ENCODE measurements at places on chromosomes 12 and 14.

GRCh38 chr14:61409782-61410181, 88.4 kb downstream of the PRKCH start:
- no peak for DNase-seq

DNA sequence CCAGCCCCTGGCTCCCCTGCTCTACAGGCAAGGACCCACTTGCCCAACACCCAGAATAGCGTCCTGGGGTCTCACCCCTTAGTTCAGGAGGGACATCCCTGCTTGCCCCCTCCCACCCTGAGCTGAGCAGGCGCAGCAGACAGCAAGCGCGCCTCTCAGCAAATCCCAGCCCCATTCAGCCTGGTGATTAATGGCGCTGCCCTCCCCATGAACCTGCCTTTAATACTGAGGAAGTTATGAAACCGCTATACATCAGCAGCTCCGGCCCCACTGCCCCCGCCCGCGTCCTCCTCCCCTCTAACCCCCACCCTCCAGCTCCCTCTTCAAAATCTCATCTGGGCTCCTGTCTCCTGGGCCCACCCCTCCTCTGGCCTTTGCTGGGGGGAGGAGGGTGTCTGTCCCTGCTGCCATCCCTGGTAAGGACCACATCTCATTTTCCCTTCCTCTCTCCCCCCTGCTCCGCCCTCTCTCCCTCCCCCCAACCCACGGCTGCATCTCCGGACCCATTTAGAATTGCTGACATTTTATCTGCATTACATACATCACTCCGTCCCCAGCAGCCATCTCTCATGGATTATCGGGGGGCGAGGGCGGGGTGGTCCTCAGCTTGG, 7.1 kb upstream of the SMUG1 start:
- no peak for DNase-seq

GRCh38 chr14:66069036-66069435, 417.1 kb upstream of the CCDC196 start:
- DNase-seq: no peak

DNA sequence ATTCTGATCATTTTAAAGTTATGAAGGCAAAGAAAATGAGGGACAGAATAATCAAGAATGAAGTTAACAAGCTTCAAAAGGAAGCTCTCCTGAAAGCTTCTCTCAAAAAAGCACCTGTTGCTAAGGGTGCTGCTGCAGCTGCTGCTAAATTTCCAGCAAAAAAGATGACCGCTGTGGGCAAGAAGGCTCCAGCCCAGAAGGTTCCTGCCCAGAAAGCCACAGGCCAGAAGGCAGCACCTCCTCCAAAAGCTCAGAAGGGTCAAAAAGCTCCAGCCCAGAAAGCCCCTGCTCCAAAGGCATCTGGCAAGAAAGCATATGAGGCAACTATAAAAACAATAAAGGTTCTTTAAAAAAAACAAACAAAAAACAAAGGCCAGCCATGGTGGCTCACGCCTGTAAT, 52.7 kb upstream of the NR2C1 start:
- no peak for DNase-seq

DNA sequence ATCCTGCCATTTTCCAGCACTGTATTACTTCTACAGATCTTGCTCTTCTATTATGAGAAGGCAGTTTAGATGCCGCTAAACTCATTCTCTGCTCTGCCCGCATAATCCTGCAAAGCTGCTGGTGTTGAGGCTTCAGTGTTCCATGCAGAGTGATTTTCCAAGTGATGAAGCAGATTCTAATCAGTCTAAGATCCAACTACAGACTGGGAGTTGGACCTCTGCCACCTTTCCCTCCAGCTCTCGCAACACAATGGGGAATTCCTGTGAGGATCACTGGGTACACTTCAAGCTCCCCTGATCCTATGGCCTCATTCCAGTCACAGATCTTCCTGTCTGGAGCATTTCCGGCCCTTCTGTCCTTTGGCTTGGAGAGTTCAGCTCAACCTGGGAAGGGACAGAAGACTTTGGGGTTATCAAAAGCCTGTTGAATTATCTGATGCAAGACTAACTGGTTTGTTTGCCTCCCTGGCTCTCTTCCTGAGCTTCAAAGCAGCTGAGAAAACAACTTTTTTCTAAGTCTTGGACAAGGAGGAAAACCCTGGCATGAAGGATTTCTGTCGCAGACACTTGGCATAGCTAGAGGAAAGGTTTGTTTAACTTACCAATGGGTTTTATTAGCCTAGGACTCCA, 333.9 kb downstream of the ZFP36L1 start:
- no peak for DNase-seq

GRCh38 chr14:68759017-68759560, 33.8 kb downstream of the ZFP36L1 start:
- DNase-seq: no peak

GRCh38 chr12:53292426-53292825, 2.9 kb upstream of the PFDN5 start:
- DNase-seq: no peak

GRCh38 chr14:29645117-29645516, 282.5 kb downstream of the PRKD1 start:
- no peak for DNase-seq

DNA sequence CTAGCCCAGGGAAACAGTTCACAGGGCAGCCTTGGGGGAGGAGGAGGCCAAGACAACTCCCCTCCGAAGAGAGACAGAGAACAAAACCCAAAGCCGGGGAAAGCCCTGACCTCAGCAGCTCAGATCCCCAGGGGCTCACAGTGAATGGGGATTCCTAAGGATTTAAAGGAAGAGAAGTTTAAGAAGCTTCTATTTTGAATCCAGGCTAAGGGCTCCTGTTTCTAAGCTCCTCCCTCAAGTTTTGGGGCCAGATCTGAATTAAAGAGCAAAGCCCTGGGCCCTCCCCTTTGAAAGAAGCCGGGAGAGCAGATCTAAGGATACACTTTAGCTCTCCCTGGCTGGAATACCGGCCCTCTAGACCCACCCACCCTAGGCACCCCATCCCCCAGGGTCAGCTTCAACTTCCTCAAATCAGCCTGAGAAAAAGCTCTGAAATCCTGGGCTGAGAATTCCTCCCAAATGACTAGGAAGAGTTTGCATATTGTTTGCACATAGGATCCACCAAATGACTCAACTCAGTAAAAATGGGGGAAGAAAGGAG, 3.9 kb downstream of the KDM2B start:
- DNase-seq: no peak

DNA sequence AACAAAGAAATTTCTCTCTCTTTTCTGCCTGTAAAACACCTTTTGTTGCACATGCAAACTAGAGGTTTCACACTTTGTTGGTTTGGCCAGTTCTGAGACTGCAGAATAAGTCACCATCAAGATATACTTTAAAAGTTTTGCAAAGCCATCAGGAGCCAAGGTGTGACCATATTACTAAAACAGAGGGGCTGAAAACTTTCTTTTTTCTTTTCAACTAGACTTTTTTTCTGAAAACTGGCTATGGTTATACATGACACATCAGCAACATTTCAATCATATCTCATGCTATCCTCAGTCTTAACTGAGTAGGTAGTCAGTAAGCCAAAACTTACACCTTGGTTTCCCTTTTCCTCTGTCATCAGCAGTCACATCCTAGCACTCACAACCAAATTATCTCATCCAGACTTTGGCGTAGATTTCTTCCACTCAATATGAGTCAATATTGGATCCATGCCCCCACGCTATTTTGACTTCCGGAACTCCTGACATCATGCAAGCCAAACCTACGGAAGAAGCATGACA, 4.1 kb upstream of the IFNG start:
- no peak for DNase-seq

DNA sequence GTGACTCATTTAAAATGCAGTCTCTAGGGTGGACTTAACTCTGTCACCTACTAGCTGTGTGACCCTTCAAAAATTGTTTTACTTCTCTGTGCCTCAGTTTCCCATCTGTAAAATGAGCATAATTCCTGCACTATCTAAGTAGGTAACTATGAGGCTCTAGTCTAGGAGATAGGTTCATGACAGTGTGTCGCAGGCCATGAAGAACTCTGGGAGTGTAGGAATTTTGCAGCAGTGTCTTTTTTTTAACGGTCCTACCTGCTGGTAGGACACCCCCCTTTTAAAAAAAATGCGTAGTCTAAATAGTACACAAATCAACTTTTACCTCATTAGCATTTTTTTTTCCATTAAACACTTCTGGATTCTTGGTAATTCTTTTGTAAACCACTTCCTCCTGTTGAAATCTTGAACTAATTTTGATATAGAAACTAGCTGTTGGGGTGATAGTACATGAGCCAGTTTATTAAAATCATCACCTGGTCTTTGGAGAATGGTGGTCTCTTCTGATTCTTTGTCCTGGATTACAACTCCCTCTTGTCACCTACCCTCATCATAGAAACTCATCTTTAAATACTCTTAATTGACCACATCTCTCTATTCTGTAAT, 86.0 kb upstream of the SLC38A2 start:
- no peak for DNase-seq

- no peak for DNase-seq
These were observed 30.7 kb upstream of the DEGS2 start for GRCh38 chr14:100190126-100190525.

DNA sequence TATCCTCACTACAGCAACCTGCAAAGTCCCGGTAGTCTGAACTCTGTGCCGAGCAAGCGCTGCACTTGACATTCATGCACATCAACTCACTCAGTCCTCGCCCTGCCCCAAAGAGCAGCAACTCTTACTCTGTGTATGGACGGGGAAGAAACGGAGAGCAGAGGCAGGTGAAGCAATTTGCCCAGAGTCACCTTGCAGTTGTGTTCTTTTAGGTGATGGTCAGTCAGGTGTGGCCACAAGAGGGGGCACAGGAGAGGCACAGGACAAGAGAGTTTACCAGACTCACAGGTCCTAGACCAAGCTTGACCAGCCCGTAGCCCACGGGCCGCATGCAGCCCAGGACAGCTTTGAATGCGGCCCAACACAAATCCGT, 39.1 kb downstream of the TSPAN11 start:
- DNase-seq: no peak

- DNase-seq: no peak
These were observed 25.0 kb downstream of the IFT81 start for GRCh38 chr12:110149086-110149660.

DNA sequence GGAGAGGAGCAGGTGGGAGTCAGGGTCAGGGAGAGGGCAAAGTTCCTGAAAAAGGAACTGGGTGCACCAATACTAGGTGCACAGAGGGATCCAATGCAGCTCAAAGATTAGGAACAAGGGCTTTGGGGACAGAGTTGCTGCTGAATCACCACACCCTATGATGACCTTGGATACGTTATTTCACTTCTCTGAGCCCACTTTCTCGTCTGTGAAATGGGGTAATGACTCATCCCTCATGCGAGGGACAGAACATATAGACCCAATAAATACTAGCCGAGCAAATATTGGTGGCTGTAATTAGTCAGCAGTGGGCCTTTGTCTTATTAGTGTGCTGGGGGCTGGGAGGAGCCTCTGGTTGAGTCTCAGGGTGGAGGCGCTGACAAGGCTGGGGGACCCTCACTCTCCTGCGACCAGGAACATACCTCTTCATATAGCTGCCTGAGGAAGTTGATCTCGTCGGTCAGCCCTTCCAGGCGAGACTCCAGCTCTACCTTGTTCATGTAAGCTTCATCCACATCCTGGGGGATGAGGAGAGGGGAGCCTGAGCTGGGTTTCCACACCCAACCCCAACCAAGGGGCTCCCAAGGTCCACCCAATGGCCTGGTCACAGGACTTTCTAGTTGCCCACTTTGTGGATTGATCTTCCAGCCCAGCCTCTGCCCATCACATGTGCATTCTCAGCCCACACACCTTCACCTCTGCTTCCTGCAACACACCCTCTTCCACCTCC, 4.5 kb downstream of the KRT8 start:
- no peak for DNase-seq

- no peak for DNase-seq
These were observed 236.7 kb downstream of the MDGA2 start for GRCh38 chr14:47438650-47439140.

DNA sequence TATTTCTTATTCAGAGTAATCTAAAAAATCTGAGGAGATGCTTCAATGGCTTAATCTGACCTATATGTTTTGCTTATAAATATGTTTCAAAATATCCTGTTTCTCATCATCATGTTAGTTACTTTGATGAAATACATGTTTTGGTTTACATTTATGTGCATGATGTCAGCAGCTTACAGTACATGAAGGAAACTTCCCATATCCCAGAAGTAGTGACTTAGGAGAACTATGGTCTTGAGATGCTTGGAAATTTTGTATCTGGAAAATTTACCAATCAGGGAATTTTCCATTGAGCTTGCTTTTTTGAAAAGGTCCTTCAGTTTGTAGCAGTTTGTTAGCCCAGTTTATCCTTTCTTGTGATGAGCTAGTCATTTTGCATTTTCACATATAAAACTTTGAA, 73.3 kb downstream of the RASSF8 start:
- no peak for DNase-seq

- no peak for DNase-seq
These were observed 15.9 kb upstream of the SIX1 start for GRCh38 chr14:60665177-60665550.

DNA sequence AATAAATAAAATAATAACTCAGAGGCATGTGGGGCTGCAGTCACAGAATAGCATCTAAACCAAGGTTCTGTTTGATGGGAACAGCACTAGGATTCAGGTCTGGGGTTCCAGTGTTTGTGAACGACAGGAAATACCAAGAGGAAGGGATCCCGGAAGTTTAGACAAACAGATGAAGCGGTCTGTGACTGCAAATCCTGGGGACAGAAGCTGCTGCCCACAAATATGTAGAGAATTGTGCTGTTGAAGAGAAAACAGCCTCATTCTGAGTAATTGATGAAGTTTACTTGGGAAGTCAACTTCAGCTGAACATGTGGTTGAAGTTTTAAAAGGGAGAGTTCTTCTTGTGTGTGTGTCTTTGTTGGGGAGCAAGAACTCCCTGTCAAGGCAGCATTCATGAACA, 98.4 kb upstream of the TBX5 start:
- no peak for DNase-seq

DNA sequence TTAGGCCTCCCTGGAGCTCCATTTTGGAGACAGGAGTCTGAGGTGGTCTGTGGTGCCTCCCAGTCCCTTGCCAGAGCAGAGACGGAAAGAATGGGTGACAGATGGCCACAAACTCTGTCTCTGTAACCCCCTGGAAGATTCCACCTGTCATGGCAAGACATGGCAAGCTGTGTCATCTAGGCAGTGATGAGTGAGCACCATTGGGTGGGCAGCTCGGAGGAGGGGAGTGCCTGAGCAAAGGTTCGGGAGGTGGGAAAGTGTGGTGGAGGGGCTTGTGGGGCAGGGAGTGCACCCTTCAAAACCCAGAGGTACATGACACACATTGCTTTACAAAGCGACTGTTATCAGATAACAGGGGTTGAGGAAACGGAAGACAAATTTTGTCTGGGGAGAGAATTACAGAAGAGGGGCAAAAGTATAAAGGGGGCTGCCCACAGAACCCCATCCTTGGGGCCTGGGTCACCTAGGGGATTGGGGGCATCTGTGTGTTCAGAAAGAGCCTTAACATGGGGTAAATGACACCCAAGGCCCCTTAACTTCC, 3.5 kb downstream of the RIN3 start:
- DNase-seq: peak; percentile 48
